ENCODE measurements at places on chromosomes 12 and 14.
A peak's percentile ranks its signal among the peaks of the same experiment; 100 is the strongest.

DNA sequence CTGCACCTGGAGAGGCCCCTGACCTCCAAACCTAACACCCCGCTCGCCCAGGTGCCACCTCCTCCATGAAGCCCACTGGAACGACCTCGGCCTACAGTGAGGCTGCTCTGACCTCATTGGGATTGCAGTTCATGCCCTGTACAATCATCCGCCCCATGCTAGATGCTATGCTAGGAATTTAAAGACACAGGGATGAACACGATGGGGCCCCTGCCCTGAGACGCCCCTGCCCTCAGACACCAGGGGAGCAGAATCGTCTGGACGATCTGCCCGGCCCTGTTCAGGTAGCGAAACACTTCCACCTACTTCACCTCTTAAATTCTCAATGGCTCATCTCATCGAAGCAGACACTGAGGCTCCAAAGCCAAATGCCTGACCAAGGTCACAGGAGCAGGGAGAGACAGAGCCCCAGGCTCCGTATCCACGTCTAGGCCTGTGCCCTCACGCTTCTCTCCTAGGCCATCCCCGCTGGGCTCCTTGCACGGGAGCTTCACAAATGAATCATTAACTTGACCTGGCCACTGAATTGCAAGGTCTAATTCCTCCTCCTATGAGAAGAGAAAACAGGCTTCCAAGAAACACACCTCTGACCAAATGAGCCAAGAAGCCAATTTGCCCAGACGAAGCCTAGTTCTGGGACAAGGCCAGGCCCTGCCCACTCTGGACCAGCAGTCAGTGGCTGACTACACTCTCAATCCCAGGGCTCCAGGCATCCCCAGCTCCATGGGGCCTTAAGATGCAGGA is 35.2 kb downstream of the SCARB1 start:
- no peak for DNase-seq

GRCh38 chr12:86473231-86473630 is 217.0 kb upstream of the MGAT4C start:
- no peak for DNase-seq

GRCh38 chr12:1470051-1470450 is 124.3 kb downstream of the FBXL14 start:
- DNase-seq, result no peak

DNA sequence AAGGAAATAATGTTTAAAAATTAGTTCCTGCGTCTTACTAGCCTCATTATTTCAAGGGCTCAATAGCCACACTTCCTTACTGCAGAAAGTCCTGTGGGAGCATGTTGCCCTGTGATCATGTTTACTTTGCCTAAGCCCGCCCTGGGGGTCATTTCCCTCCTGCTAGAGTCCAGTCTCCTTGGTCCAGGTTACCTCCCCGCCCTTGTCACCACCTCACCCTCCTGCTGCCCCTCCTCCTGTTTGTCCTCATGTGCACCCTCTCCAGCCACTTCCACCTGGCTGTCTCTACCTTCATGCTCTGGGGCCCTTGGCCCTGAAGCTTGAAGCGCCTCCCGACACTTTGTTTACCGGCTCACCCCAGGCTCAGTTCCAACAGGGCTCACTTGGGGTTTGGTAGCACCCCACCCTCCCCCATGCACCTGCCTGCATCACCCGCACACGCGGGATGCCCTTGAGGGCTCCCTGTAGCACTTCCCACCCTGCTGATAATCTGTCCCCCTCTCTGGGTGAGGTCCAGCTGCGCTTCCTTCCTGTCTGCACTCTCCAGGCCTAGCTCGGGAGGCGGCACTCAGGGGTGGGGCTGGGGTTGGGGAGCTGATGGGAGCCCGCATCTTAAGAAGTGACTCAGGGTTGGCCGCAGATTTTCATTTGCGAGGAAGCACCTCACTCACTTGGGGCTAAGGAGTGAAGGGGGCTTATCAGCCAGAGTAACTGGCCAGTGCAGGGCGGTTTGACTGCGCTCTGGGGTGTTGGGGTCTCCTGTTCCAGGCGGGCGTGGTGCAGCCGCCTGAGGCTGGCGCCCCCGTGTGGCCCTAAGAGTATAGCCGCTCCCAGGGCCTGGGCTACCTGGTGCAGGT is 40.1 kb downstream of the SMIM41 start:
- peak; percentile 53 for DNase-seq

DNA sequence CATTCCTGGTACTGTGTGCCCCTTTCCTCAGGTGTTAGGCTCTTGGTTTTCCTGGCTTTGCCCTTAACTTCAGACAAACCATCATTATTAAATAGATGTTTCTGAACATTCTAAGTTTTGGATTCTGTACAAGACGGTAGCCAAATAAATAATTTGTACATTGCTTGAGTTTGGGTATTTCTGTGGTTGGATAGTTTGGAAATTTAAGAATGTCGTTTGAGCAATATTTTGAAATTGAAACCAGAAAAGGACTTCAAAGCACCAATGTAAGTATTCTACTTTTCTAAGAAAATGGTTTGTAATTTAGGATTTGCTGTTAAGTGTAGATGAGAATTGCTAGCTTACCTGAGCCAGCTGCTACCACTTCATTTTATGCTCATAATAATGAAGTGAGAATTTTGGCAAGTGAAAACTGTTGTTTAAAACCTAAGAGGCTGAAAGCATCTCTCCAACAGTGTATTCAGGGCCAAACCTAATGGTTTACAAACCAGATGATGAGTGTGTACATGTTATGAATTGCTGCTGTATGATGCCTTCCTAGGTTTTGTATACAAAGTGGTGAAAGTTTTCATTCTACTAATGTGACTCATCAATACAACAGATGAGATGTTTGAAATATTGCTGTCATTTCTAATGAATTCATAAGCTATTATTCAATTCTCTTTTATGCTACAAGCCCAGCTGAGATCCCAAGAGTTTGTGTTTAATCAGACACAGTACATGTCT is 181.5 kb upstream of the PRKD1 start:
- no peak for DNase-seq

DNA sequence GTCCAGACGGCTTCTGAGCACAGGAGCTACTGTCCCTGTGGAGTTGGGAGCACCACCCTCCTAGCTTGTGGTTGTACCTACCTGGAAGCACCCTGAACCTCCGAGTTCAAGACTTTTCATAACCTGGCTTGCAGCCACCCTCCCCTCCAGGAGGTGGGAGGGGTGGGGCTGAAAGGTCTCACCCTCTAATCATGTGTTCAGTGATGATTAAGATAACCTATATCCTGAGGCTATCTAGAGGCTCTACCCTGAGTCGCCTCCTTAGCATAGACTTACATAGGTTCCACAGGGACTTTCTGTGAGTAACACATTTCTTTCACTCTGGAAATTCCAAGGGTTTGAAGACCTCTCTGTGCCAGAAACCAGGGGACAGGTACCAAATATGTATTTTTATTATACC is 146.5 kb downstream of the CFAP54 start:
- DNase-seq, result no peak

DNA sequence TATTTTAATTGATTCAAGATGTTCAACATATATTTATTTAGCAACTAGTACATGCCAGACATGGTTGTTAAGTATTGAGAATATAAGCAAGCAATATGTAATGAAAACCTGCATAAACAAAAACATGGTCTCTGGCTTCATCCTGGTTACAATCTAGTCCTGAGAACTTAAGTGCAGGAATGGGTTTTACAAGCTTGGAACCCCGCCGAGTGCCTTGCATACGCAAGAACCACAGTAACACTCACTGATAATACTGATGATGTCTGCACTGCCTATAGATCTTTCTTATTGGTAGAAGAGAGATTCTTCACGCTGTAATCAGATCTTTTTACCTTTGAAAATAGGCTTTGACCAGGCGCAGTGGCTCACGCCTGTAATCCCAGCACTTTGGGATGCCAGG is 22.9 kb upstream of the CALM1 start:
- DNase-seq, result no peak

DNA sequence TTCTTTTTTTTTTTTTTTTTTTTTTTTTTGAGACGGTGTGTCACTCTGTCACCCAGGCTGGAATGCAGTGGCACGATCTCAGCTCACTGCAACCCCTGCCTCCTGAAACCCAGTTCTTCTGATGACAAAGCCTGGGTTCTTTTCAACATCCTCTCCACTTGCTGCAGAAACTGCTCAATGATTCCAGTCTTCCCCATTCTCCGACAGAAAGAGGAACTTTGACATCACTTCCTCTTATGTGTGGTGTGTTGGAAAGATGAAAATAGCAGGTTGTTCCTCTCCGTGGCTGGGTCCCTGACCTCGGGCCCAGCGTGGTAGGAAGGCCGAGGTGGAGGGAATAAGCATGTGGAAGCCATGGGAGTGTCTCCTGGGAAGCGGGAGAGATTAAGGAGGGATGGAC is 198.4 kb downstream of the PHETA1 start:
- DNase-seq, result no peak

DNA sequence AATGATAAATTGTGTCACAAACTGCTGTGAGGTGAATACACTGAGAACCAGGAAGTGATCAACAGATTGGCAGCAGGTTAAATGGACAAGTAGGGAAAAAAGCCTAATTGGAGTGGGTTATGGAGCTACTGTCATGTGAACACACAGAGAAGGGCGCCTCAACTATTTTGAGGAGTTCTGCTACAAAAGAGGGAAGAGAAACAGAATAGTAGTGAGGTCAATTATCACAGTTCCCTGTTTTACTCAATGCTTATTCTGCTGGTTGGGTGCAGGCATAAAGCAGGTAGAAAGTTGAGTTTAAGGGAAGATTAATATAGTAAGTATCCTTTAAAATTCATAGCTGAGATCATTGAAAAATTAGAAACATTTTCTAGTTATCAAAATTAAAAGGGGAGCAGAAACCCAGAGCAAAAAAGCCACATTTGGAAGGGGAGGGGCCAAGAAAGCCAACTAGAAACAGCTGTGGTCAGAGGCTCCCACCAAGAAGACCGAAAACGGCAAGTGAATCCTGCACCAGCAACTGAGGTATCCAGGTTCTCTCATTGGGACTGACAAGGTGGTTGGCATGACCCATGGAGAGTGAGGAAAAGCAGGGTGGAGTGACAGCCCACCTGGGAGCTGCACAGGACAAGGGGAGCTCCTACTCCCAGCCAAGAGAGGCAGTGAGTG is 105.7 kb downstream of the ZC3H14 start:
- DNase-seq, result no peak

DNA sequence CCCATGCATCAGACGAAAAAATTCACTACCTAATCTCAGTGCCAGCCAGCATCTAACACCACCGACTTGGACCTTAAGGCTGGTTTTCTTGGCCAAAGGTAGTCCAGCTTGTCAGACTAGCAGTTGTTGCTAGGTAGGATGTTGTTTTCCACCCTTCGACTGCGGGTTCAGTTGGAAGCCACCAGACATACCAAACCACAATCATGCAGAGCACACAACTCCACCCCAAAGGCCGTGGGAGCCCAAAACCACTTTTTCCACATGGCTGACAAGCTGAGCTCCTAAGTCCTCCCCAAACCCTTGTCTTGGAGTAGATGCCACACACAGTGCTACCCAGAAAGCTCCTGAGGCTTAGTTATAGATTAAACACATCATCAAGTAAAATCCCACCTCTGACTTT is 46.8 kb downstream of the LRIG3 start:
- DNase-seq, result no peak

DNA sequence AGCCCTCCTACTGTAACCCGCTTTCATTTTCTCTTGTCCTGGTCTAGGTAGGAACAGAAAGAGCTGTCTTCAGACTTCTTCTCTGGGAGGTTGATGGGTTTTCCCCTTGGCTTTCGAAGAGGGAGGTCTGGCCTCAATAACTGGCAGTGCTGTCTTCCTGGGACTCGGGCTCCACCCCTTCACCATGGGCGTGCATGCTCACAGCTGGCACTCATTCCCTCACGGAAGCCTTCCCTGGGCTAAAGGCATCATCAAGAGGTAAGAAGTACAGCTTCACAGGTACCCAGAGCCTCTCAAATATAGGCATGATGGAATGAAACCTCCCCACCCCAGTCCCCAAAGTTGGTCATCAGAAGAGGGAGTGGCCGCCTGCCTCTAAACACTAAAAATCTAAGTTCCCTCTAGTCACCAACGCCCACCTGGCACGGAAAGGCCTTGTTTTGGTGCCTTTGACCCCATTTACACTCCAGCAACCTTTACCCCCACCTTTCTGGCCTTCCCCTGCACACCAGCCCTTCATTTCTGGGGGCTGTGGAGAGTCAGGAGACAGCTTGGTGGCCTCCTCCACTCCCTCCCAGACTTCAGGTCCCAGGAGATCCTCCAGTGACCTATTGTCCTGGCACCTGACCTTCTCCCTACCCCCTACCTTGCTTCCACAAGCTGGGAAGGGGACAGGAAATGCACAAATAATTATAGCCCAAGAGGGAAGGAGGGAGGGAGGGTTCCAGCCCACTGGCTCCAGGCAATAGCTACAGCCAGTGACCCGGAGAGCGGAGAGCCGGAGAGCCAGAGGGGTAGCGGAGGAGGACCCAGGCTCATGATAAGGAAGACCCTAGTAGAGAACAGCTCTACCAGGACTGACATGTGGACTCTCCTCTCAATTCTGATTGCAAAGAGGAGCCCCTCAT is 2.8 kb downstream of the RAPGEF3 start:
- DNase-seq, result no peak

DNA sequence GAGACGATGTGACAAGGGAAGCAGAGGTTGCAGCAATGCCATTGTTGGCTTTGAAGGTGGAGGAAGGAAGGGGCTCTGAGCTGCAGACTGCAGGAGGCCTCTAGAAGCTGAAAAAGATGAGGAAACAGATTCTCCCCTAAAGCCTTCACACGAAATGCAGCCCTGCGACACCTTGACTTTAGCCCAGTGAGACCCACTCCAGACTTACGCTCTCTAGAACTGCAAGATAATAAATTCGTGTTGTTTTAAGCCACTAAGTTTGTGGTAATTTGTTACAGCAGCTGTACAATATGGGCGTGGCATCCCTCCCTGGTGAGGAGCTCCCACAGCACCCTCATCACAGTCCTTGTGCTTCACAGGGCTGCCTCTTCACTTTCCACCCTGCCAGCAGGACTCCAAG is 53.2 kb downstream of the GOLGA5 start:
- no peak for DNase-seq

GRCh38 chr14:91693346-91693745 is 38.5 kb downstream of the CATSPERB start:
- no peak for DNase-seq

GRCh38 chr14:69484444-69485314 is at the start of gene PLEKHD1:
TSS of gene PLEKHD1 (plus strand) at chr14:69484728. CDS start at chr14:69484966, 238 bp downstream.
- peak; percentile 32 for DNase-seq
